Naive thymus-derived CD8-positive, alpha-beta T cell (primary cell): ENCODE measurements at places on chromosomes 1 and 21. TPM values are rescaled to one million over a fixed set of nuclear protein-coding genes. Genes with fewer than 3 reads are reported as not detected.

TDRD5 gene
- polyA plus RNA-seq: not detected

OPTC gene
- not detected for polyA plus RNA-seq

NTMT2 gene
- polyA plus RNA-seq: not detected

RNU1-4 gene
- polyA plus RNA-seq: 22.6 TPM

PODN gene
- not detected for polyA plus RNA-seq

DMBX1 gene
- not detected for polyA plus RNA-seq

CCDC190 gene
- polyA plus RNA-seq: not detected

SELP gene
- 0.35 TPM for polyA plus RNA-seq

FAM163A gene
- not detected for polyA plus RNA-seq

SGIP1 gene
- not detected for polyA plus RNA-seq

TRIM46 gene
- 0.92 TPM for polyA plus RNA-seq

CELA3B gene
- polyA plus RNA-seq: not detected

C1orf226 gene
- not detected for polyA plus RNA-seq

EFNA4 gene
- polyA plus RNA-seq: 2.6 TPM

IL23R gene
- not detected for polyA plus RNA-seq

GNG12 gene
- polyA plus RNA-seq: not detected

S100A9 gene
- 5.0 TPM for polyA plus RNA-seq

SMCP gene
- polyA plus RNA-seq: not detected

HHAT gene
- polyA plus RNA-seq: 0.75 TPM

CNR2 gene
- 0.57 TPM for polyA plus RNA-seq
